ENCODE measurements at places on chromosomes 7 and 10. TPM values are rescaled to one million over a fixed set of nuclear protein-coding genes. Genes with fewer than 3 reads are reported as not detected.
A peak's percentile ranks its signal among the peaks of the same experiment; 100 is the strongest.

Gene GTF2I
- total RNA-seq = 126 TPM

Gene FGL2
- total RNA-seq = 18.8 TPM

Gene IL6
- 0.76 TPM for total RNA-seq

Gene NEBL
- total RNA-seq = 17.9 TPM

Gene CLRN3
- total RNA-seq = 148 TPM

DNA sequence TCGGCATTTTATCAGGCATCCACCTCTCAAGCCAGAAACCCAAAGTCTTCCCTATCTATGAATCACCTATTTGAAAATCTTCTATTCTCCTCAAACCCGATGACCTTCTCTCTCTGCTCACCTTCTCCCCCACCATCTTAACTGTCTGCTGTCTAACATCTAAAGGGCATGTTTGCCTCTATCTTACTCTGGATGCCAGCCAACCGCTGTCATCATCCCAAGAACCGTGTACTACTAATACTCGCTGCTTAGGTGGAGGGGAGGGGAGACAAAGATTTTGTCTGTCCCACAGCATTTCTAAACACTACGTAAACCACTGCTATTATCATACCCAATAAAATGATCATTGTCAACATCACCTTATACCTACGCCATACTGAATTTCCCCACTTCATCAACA lies 29.5 kb downstream of the PAXIP1 start:
- DNase-seq = no peak

DNA sequence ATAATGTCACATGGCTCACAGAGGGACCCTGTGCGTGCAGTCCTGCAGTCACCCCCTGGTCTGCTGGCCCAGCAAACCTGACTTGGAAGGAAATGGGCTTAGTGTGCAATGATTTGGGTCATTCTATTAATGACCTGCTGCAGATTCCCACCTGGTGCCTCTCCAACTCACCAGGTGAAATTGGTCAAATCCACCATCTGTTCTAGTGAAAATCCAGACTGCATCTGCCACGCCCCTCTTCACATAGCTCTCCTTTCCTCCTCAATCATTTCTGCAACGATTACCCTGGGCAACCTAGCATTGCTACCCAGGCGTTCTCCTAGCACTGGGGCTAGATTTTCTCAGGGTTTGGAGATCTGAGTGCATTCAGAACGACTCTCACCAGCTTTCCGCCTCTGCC lies 29.4 kb downstream of the SRRM3 start:
- no peak for DNase-seq

DNA sequence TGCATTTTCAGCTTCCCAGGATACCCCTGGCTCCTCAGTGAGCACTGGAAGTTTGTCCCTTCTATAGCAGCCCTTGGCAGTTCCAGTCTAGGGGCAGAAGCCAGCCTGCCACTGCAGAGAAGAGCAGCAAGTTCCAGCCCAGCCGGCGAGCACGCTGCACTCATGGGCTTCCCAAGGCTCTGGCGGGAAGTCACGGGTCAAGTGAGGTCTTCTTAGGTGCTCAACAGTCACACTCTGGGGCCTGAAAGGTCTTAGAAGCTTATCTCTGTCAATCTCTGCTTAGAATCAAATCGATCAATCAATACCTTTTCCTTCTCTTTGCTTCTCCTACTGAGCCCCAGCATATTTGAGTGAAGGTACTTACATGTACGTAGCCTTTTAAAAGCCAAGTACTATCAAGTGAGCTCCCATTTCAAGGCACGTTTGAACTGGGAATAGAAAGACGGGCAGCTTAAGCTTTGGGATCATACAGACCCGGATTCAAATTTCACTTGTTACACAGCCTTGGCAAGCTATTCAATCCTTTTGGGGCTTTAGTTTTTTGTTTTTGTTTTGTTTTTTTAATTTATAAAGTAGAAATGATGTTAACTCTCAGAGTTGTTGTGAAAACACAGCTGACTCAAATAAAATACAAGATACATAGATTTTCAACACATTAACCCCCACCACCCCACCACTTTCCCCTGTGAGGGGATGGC lies 152.6 kb upstream of the KLF14 start:
- no peak for DNase-seq

GRCh38 chr7:78924581-78924980 lies 528.9 kb downstream of the MAGI2 start:
- no peak for DNase-seq

GRCh38 chr10:118412132-118412760 lies 70.1 kb upstream of the FAM204A start:
- no peak for DNase-seq

DNA sequence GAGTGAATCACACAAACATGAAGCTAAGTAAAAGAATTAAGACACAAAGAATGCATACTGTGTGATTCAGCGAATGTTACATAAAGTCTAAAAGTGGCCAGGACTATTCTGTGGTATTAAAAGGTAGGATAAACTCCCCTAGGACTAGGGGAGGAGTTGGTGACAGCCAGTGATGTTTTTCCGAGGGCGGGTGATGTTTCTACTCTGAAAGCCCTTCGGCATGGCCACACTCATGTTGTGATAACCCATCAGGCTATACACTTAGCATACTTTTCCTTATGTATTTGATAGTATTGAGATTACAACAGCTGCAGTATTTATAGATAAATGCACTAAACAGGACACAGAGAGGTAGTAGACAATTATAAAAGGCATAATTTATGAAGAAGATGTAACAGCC lies 15.8 kb upstream of the CYP2E1 start:
- no peak for DNase-seq

GRCh38 chr10:42623929-42624328 lies 14.4 kb downstream of the ZNF33B start:
- DNase-seq = no peak

GRCh38 chr7:67661-68395 lies 124.5 kb upstream of the FAM20C start:
- no peak for DNase-seq

- DNase-seq = no peak
Measured at GRCh38 chr7:14321947-14322346, 332.5 kb upstream of the ETV1 start.

GRCh38 chr7:151992375-151992774 lies 33.1 kb upstream of the GALNT11 start:
- DNase-seq = peak; percentile 56
